ENCODE measurements at places on chromosomes 2 and 18.

DNA sequence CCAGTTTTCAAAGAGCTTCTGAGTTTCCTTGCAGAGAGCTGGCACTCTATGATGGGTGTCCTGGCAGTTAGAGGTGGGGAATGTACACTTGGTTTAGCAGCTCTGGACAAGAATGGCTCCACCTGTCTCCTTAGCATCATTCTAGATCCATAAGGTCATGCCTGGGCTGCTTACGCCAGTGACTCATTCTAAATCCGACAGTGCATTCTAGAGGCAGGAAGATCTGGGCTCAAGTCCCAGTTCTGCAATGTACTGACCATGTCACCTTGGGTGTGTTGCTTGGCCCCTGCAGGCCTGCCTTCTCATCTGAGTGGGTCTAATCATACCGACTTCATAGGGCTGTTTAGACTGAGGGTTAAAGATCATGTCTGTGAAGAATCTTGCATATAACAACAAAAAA lies 46.5 kb downstream of the PTGR3 start:
- no peak for DNase-seq

- no peak for DNase-seq
Observed at GRCh38 chr2:32425719-32426141, 68.9 kb downstream of the BIRC6 start.

DNA sequence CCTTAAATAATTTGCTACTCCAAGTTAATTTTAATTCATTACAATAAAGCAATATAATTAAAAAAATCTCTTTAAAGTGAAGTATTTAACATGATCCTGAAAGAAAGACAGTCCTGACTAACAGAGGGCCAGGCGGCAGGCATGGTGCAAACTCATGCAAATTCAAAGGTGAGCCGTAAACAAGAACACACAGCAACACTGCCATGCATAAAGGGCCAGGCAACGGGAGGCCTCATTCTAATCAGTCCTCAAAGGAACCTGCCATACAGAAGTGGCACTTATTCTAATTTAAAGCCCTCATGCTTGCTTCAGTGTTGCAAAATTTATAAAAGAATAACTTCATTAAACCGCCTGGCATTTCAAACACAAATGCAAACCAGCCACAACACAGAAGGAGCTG lies 277.0 kb downstream of the ZNF521 start:
- DNase-seq = no peak

DNA sequence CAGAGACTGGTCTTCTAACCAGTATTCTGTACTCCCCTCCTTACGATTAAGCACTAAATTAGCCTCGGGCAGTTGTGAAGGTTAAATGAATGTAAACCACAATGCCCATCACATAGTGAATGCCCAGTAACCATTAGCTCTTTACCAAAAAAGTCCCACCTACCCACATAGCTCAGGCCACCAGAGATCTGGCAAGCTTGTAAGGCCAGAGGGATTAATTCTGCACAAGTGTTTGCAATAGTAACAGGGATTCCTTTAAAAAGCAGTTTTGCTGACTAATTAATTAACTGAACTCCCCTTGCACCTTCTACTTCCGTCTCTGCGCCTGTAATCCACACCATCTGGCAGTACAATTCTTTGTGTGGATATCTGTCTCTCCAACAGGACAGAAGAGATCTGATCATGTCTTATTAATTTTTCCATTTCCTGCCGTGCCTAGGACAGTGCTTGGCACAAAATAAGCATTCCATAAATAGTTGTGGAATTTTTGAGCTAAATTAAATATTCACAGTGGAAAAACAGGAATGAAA lies 36.2 kb upstream of the IGFBP2 start:
- no peak for DNase-seq

Data from kidney (tissue), 22 donors.